Thoracic aorta (tissue), 2 donors: ENCODE measurements at places on chromosomes 11 and 22. TPM values are rescaled to one million over a fixed set of nuclear protein-coding genes. Genes with fewer than 3 reads are reported as not detected.

FIBIN gene
- 278 TPM for total RNA-seq

SORL1 gene
- total RNA-seq, result 26.9 TPM

ALDH3B1 gene
- total RNA-seq, result 17.6 TPM

OR10A2 gene
- total RNA-seq, result not detected

IZUMO1R gene
- total RNA-seq, result not detected

KRTAP5-8 gene
- not detected for total RNA-seq

LRRC32 gene
- total RNA-seq, result 214 TPM

DDIAS gene
- total RNA-seq, result not detected

OR4A16 gene
- not detected for total RNA-seq

KCNJ11 gene
- total RNA-seq, result 2.5 TPM

C11orf42 gene
- not detected for total RNA-seq

ZFP91 gene
- total RNA-seq, result 58.8 TPM

KDM4D gene
- total RNA-seq, result 0.54 TPM

RBX1 gene
- total RNA-seq, result 32.7 TPM

CARD18 gene
- total RNA-seq, result not detected

AQP11 gene
- not detected for total RNA-seq

OR8D1 gene
- total RNA-seq, result not detected

OR4S2 gene
- total RNA-seq, result not detected

KCNC1 gene
- not detected for total RNA-seq

IL17REL gene
- total RNA-seq, result not detected

TSPAN4 gene
- 107 TPM for total RNA-seq

TSGA10IP gene
- not detected for total RNA-seq

OTOG gene
- not detected for total RNA-seq
